ENCODE measurements at places on chromosomes 1 and 21.

- no peak for DNase-seq
Measured at GRCh38 chr1:111172463-111172862, 28.0 kb downstream of the DENND2D start.

DNA sequence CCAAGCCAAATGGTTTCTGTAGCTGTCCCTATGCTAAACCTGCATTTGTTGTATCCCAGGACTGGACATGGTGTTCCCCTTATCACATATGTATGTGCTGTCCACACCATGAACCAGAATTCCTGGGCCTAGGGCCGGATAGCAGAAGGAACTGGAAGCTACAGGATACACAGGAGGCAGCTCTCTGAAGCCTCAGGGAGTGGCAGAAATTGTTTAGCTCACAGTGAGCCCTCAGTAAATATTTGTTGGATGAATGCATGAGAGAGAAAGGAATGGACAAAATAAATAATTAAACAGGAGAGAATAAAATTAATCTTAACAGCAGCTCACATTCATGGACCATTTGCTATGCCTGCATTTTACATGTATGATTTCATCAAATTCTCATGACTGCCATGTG lies 2.1 kb downstream of the NIPAL3 start:
- no peak for DNase-seq

GRCh38 chr1:13828454-13829151 lies 128.6 kb downstream of the PRDM2 start:
- no peak for DNase-seq

- no peak for DNase-seq
Measured at GRCh38 chr1:115099693-115100050, 10.4 kb upstream of the TSPAN2 start.

- DNase-seq, result no peak
Measured at GRCh38 chr1:23422941-23423340, 1.6 kb downstream of the TCEA3 start.

GRCh38 chr1:54024358-54024757 lies 6.4 kb upstream of the LDLRAD1 start:
- no peak for DNase-seq

GRCh38 chr1:242836423-242836822 lies 311.9 kb upstream of the PLD5 start:
- DNase-seq, result no peak

- no peak for DNase-seq
Measured at GRCh38 chr1:170734412-170735175, 70.7 kb downstream of the PRRX1 start.

DNA sequence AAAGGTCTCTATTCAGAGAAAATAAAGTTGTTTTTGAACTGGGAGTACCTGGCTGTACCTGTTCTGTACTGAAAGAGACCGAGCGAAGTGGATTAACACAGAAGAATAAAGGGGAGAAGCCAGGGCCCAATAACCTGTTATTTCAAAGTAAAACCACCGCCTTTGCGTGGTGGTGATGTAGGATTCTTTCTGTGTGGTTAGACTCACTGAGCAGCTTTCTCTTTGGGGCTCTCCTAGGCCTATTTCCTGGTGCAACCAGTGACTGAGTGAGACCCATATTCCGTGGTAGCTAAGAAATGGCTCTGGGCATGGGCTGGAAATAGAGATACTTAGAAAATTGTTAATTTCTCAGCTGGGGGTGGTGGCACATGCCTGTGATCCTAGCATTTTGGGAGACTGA lies 99.9 kb downstream of the XCL2 start:
- no peak for DNase-seq

DNA sequence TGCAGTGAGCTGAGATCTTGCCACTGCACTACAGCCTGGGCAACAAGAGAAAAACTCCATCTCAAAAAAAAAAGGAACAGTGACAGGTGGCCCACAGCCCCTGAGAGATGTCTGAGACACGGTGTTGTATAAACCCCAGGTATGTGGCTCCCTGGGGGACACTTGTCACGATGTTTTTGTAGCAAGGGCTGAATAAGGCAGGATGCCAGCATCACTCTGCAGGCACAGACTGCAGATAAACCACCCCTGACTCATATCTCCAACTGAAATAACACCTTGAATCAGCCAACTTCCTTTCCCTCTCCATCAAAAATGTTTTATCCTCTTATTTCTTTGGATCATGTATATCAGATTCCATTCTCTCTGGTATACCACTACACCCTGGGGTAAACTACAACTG lies 52.5 kb downstream of the NMNAT2 start:
- no peak for DNase-seq

GRCh38 chr1:62530516-62531154 lies 66.7 kb upstream of the ANGPTL3 start:
- DNase-seq, result no peak

DNA sequence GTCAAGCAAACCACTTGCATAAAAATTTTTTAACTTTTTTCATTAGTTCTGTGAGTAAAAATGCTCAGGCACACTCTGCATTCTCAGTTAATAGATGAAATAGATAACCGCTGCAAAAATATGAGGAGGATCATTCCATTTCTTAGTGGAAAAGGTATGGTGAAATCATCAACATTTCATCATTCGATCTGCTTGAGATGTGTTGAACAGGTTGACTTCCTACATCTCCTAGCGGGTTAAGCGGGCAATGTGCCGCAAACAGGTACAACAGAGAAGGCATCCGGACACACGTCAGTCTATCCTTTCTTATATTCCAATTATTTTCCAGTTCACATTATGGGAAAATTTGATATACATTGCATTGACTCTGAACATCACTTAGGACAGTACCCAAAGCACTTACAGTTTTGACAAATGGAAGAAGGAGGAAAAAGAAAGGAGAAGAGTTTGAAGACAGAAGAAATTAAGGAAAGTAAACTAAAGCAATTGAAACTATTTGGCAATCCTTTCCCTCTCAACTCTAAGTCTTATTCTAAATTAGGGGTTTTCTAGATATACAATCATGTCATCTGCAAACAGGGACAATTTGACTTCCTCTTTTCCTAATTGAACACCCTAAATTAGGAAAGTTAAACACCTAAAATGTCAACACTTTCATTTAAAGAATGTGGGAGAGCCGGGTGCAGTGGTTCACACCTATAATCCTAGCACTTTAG lies 33.5 kb downstream of the NIBAN1 start:
- no peak for DNase-seq

- no peak for DNase-seq
Measured at GRCh38 chr1:203629016-203629506, 2.4 kb downstream of the ATP2B4 start.

GRCh38 chr1:169528215-169529067 lies 42.7 kb upstream of the SLC19A2 start:
- no peak for DNase-seq

DNA sequence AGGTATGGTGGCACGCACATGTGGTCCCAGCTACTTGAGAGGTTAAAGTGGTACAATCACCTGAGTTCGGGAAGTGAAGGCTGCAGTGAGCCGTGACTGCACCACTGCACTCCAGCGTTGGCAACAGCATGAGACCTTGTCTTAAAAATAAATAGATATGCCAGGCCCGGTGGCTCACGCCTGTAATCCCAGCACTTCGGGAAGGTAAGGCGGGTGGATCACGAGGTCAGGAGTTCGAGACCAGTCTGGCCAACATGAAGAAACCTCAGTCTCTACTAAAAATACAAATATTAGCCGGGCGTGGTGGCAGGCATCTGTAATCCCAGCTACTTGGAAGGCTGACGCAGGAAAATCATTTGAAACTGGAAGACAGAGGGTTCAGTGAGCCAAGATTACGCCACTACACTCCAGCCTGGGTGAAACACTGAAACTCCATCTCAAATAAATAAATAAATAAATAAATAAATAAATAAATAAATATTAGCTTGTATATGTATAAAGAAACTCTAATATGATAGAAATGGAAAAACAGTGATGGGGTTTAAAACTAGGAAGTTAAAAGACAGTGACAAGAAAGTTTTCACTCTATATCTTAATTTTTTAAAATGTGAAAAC lies 18.8 kb downstream of the GATAD2B start:
- DNase-seq, result no peak

DNA sequence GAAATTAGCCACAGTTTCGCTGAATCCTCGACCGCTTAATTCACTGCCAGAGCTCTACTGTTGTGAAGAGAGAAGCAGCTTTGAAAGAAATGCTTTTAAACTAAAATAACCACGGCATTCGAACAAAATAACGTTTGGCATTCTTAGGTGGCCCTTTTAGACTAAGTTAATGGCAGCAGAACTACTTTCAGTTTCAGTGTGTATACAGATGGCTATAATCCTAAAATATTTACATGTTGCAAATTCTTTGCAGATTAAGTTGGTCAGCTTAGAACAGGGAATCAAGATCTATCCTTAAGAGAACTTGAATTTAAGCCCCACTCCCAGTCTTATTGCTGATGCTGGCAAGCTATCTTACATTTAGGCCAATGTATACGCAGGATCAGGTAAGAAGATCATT lies 62.7 kb downstream of the ADSS2 start:
- DNase-seq, result no peak

GRCh38 chr21:33036430-33037162 lies 10.9 kb downstream of the OLIG2 start:
- DNase-seq, result no peak

DNA sequence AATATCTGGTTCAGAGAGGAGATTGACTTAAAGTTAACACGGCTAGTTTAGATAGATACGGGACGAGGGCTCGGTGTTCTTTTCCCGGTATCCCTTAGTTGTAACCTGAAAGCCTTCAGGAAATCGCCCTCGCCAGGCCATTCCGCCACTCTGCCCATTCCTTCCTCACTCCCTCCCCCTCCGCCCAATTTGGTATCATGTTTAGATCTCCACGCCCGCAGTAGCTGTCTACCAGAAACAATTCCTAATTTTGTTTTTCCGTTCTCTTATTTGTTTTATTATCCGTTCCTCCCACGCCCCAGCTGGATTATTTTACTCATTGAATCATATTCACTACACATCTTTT lies 685 bp upstream of the VAMP4 start:
- DNase-seq, result no peak

DNA sequence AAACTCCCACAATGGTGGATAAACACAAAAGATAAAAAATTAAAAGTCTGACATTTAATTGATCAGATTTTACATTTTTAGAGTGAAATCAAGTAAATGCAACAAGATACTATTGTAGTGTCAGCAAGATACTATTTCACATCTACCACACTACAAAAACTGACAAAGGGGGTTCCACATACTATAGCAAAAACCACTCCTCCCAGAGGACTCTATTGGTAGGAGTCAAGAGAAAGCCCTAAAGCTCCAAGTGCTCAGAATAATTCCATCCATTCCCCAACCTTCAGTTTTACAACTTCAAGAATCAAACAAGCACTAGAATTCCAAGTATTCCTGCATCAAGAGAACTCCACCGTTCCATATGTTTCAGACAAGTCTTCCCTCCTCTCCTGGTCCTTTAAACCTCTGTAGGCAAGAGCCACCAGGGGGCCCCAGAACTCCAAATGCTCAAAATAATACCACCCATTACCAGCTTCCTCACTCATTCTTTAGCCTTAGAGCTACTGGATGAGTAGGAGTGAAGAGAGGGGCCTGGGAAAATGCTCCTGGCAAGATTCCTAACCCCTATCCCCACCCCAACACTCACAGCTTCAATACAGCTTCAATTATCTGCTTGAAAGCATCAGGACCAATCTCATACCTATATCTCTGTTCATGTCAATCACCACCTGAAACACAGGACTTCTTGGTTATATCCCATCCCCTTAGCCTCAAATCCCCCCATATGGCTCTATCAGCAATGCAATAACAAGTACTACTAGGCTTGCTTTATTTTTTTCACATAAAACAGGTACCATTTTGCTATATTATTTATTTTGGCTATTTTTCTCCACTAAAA lies 9.9 kb downstream of the TOR1AIP2 start:
- no peak for DNase-seq

- DNase-seq, result no peak
Measured at GRCh38 chr1:204219971-204220616, 6.3 kb upstream of the GOLT1A start.

- DNase-seq, result no peak
Measured at GRCh38 chr1:208465786-208466590, 221.8 kb upstream of the PLXNA2 start.

DNA sequence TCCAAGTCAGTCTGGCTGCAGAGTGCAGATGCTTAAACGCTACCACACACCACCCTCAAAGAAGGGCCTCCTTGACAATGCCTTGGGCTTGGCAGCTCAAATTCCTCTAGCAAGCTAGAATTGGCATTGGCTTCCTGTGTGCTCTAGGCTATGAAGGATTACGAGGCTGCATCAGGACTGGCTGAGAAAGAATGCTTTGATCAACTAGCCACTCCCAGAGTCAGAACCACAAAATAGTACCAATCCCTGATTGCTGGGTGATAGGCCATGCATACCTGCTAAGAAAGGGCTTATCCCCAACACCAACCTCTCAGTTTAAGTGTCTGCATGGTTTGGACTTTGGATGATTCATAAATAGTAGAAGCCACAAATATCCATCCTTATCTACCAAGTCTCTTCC lies 504.9 kb downstream of the OMA1 start:
- no peak for DNase-seq

- no peak for DNase-seq
Measured at GRCh38 chr1:1331068-1331965, at the start of gene TAS1R3. Gene TAS1R3, plus strand, starts transcription at chr1:1331280. Its CDS starts 66 bp downstream, at chr1:1331346.

- no peak for DNase-seq
Measured at GRCh38 chr1:93207211-93207610, 26.7 kb downstream of the CCDC18 start.

- DNase-seq, result no peak
Measured at GRCh38 chr1:240577095-240577494, 34.9 kb downstream of the GREM2 start.

GRCh38 chr1:27513528-27513927 lies 23.6 kb upstream of the WASF2 start:
- no peak for DNase-seq

GRCh38 chr1:157170677-157171515 lies 32.7 kb upstream of the ETV3 start:
- DNase-seq, result peak; percentile 16

GRCh38 chr1:63909526-63909925 lies 135.7 kb downstream of the ROR1 start:
- no peak for DNase-seq

DNA sequence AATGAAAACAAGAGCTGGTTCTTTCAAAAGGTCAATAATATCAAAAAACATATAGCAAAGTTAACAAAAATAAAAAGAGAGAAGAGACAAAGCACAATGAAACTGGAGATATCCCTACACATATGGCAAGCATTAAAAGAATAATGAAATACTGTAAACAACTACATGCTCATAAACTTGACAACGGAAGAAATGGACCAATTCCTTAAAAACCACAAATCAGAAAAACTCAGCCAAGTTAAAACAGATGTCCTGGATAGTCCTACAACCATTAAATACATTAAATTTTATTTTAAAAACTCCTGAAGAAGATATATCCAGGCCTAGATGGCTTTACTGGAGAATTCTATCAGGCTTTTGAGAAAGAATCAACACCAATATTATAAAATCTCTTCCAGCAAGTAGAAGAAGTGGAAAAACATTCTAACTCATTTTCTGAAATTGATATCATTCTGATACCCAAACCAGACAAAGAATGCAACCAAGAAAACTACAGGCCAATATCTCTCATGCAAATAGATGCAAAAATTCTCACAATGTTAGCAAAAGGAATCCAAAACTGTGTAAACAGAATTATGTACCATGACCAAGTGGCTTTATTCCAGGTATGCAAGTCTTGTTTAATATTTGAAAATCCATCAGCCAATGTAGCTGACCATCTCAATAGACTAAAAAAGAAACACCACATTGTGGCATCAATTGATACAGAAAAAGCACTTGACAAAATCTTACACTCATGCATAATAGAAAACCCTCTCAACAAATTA lies 56.1 kb upstream of the LRRC7 start:
- no peak for DNase-seq

Data from stimulated activated CD8-positive, alpha-beta memory T cell treated with anti-CD3 and anti-CD28 coated beads, Interleukin-7, amount 100 ng/mL, for 24 hours (primary cell).